ENCODE measurements at places on chromosomes 2 and 18. TPM values are rescaled to one million over a fixed set of nuclear protein-coding genes. Genes with fewer than 3 reads are reported as not detected.

DNA sequence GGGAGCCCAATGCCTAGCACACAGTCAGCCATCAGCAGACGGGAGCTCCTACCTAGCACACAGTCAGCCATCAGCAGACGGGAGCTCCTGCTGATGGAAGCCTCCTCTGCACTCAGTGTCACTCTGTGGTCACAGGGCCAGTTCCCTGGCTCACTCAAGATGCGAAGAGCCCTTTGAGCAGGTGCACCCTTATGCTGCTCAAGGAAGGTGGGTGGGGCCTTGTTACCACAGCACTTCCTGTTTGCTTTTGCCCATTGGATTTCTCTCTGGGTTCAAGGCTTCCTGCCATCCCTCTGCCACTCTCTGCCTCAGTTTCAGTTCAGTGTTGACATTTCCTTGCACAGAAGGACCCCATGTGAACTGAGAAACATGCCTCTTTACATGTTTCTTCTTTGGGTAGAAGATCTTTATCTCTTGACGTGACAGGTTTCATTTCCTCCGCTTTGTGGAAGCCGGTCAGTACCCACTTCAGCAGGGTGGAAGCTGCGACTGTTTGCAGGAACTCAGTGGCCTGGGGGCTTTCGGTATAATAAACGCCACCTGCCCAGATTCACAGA lies 11.6 kb downstream of the TRIB2 start:
- H3K36me3 ChIP-seq: no peaks in the 10 kb centered on the region
- H3K27ac ChIP-seq: peak overlapping the region; percentile 97
- no peak for DNase-seq
- H3K4me3 ChIP-seq: no peak overlapping the region
- no peaks in the 10 kb centered on the region for H3K27me3 ChIP-seq
- peaks cover 99% of the 10 kb centered on the region for H3K4me1 ChIP-seq

GRCh38 chr2:123002660-123003248 lies 1022.3 kb upstream of the CNTNAP5 start:
- H3K27me3 ChIP-seq: no peaks in the 10 kb centered on the region
- H3K27ac ChIP-seq: no peak overlapping the region
- no peak overlapping the region for H3K4me3 ChIP-seq
- H3K4me1 ChIP-seq: no peaks in the 10 kb centered on the region
- no peak for DNase-seq
- H3K36me3 ChIP-seq: no peaks in the 10 kb centered on the region

- no peaks in the 10 kb centered on the region for H3K36me3 ChIP-seq
- no peak overlapping the region for H3K27ac ChIP-seq
- H3K4me3 ChIP-seq: no peak overlapping the region
- no peaks in the 10 kb centered on the region for H3K4me1 ChIP-seq
- DNase-seq: no peak
Observed at GRCh38 chr18:59663096-59663495, 34.1 kb downstream of the CCBE1 start.

DNA sequence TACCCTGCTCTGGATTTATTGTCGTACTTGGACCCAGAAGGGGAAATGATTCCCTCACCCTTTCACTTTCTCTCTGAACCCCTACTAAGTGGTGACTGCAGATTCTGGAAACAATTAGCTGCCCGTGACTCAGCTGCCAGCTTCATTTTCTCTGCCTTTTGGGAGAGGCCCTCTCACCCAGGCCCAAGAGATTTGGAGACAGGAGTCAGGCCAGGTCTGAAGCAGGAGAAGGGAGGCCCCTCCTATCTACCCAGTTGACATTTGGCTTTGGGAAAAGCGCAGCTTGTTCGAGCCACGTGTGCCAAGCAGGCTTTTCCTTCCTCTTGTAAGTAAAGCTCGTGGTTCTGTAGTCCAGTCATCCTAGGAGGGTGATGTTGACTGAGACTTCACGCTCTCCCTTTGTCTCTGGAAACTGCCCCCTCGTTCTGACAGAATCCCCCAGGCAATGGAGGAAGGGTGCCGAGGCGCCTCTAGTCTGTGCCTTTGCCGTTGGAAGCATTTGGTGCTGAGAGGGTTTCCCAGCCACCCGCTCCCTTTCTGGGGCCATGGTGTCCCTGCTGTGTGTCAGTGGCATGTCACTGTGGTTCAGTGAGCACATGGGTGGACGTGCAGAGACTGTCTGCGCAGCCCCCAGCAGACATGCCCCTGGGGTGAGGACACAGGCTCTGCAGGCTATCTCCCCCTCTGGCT lies 8.6 kb downstream of the OXER1 start:
- H3K4me1 ChIP-seq: peaks cover 5% of the 10 kb centered on the region
- no peaks in the 10 kb centered on the region for H3K36me3 ChIP-seq
- no peaks in the 10 kb centered on the region for H3K27me3 ChIP-seq
- H3K27ac ChIP-seq: no peak overlapping the region
- no peak for DNase-seq

GRCh38 chr2:29117636-29118303 lies 2.6 kb downstream of the CLIP4 start:
- no peak for DNase-seq
- peaks cover 8% of the 10 kb centered on the region for H3K27me3 ChIP-seq
- no peak overlapping the region for H3K4me3 ChIP-seq
- no peak overlapping the region for H3K27ac ChIP-seq

DNA sequence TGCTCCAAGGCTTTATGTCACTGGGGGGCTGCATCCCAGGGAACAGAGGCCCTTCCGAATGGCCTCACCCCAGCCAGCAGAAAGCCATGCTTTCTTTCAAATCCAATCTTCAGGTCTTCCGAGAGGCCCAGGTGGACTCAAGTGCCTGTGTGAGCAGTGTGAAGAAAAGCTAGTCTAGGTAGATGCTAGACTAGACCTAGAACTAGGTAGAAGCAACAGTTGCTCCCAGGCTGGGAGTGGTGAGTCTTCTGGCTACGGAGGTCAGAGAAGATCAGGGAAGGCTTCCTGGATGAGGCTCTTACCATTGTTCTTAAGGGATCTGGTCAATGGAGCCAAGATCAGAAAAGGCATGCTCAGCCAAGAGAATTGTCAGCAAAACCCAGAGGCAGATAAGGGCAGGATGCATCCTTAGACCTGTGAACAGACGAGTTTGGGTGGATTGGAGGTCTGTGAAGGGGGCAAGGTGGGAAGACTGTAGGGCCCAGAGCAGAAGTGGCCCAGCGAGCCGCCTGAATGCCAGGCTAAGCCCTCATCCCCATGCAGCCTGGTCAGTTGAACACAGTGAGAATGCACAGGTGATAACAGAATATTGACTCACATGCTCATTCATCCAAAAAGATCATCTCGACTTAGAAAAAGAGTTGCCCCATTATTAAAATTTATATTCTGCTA lies 110.8 kb downstream of the SMAD7 start:
- DNase-seq: no peak
- no peak overlapping the region for H3K27ac ChIP-seq

DNA sequence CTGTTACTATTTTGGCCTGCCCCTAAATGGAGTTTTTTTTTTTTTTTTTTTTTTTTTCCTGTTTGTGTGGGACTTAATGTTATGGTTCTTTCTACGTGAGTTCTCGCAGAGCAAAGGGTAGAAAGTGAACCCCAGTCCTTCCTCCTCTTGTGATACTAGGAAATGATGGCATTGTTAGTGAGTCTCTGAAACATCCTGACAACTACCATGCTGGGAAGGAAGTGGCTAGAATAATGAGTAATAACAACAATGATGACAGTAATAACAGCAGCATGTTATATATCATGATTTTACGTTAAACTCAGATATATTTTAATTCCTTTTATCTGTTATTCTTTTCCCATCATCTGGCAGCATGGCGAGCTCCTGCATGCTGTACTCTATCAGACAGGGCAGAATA lies 216.2 kb upstream of the LINC00305 start:
- H3K4me3 ChIP-seq: no peak overlapping the region
- no peaks in the 10 kb centered on the region for H3K27me3 ChIP-seq
- H3K36me3 ChIP-seq: no peaks in the 10 kb centered on the region
- no peak overlapping the region for H3K27ac ChIP-seq

DNA sequence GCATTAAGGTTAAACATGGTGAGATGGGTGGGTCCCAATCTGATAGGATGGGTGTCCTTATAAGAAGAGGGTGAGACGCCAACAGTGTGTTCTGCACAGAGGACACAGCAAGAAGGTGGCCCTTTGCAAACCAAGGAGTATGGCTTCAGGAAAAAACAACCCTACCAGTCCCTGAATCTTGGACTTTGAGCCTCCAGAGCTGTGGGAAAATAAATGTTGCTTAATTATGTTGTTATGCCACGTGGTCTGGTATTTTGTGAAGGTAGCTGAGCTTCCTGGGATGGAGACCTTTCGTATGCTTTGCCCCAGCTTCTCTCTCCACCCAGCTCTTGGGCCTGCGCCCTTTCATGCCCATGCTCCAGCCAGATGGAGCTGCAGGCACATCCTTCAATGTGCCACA lies 114.2 kb upstream of the EPC2 start:
- no peak for DNase-seq
- H3K27ac ChIP-seq: no peak overlapping the region
- H3K36me3 ChIP-seq: no peaks in the 10 kb centered on the region
- H3K27me3 ChIP-seq: no peaks in the 10 kb centered on the region
- H3K4me1 ChIP-seq: no peaks in the 10 kb centered on the region

- H3K36me3 ChIP-seq: no peaks in the 10 kb centered on the region
- H3K27me3 ChIP-seq: no peaks in the 10 kb centered on the region
- no peak for DNase-seq
- no peak overlapping the region for H3K27ac ChIP-seq
- no peak overlapping the region for H3K4me3 ChIP-seq
Observed at GRCh38 chr18:68244786-68245185, 470.1 kb downstream of the TMX3 start.

GRCh38 chr18:58958628-58959027 lies 94.0 kb downstream of the ZNF532 start:
- DNase-seq: no peak
- H3K36me3 ChIP-seq: peaks cover 77% of the 10 kb centered on the region
- no peak overlapping the region for H3K27ac ChIP-seq
- H3K27me3 ChIP-seq: no peaks in the 10 kb centered on the region
- H3K4me3 ChIP-seq: no peak overlapping the region

DNA sequence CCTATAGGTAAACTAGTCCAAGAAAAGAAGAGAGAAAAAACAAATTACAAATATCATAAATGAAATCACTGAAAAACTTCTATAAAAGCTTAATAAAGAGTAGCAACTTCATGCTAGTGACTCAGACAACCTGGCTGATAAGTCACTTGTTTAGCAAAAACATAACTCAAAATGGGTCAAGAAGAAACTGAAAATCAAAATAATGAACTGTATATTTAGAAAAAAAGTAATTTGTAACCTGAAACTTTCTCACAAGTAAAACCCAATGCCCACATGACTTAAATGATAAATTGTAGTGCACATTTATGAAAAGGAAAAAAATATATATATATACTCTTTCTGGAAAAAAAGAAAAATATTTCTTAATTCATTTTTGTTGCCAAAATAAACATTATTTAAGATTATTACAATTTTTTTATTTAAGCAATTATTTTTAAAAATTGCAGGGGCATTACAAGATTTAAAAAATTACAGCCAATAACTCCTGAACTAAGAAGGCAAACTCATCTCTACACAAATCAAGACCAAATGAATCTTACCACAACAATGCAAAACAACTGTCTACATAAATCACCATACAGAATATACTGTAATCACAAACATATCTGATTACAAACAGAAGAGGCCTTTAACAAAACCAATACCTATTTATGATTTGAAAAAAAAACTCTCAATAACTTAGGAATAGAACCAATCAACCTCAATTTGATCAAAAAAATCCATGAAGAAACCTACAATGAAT lies 406.3 kb downstream of the CDH7 start:
- DNase-seq: no peak
- H3K27ac ChIP-seq: no peak overlapping the region
- no peaks in the 10 kb centered on the region for H3K27me3 ChIP-seq
- H3K36me3 ChIP-seq: no peaks in the 10 kb centered on the region
- H3K4me3 ChIP-seq: no peak overlapping the region
- H3K4me1 ChIP-seq: no peaks in the 10 kb centered on the region

DNA sequence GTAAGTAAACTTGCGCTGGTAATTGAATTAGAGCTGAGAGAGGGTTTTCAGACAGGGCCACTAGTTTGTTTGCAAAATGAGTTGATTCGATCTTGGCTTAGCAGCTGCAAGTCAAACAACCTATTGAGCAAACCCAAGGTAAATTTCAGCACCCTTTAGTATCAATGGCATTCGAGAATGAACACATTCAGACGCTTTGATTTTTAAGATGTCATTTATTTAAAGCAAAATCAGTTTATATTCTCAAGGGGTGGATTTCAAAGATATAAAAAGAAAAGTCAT lies 44.2 kb downstream of the TGIF1 start:
- no peak overlapping the region for H3K4me3 ChIP-seq
- no peak for DNase-seq
- H3K4me1 ChIP-seq: no peaks in the 10 kb centered on the region
- H3K36me3 ChIP-seq: no peaks in the 10 kb centered on the region
- peak overlapping the region; percentile 47 for H3K27ac ChIP-seq

DNA sequence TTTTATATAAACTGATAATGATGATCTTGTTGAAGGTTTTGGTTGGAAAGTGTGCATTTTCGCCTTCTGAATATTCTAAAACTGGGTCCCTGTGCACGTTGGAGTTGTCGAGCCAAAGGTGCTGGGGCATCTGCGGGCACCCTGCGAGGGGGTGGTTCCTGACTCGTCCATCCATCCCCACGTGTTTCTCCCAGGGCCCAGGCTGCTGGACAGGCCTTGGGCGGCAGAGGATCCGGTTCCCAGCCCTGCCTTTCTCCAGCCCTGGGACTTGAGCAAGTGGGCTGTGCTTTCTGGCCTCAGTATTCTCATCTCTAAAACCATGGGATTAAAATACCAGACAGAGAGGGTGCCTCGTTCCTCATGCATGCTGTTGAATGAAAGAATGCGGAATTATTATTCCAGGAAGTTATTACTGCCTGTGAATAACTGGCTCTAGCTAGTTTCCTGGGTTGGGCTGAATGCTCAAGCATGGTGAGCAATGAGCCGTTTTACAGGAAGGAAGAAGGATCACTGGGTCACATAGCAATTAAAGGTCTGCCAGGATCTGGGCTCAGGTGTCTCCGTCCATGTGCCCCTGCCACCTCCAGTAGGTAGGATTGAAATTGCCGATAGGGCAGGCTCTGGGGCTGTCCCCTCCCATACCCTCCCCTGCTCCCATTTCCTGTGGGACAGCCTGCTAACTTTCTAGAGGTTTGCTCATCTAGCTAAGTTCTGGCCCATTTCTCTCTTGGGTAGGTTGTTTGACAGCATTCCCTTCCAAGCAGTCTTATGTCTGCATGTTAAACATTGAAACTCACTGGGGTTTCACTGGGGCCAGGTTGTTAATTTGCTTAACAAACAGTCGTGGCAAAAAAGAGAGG lies 77.2 kb upstream of the HS6ST1 start:
- DNase-seq: no peak
- H3K36me3 ChIP-seq: no peaks in the 10 kb centered on the region
- H3K4me1 ChIP-seq: no peaks in the 10 kb centered on the region
- no peak overlapping the region for H3K27ac ChIP-seq
- H3K27me3 ChIP-seq: no peaks in the 10 kb centered on the region

GRCh38 chr18:48949050-48949605 lies 1.6 kb downstream of the SMAD7 start:
- H3K27ac ChIP-seq: peak overlapping the region; percentile 98
- H3K4me1 ChIP-seq: peaks cover 52% of the 10 kb centered on the region
- H3K27me3 ChIP-seq: no peaks in the 10 kb centered on the region
- peak overlapping the region; percentile 93 for H3K4me3 ChIP-seq
- H3K36me3 ChIP-seq: no peaks in the 10 kb centered on the region
- peak; percentile 42 for DNase-seq

Gene IL1B
- 0.48 TPM for polyA plus RNA-seq

Gene MAPK4
- polyA plus RNA-seq: 7.5 TPM

Gene CAPN14
- 0.09 TPM for polyA plus RNA-seq

Gene CXCR1
- not detected for polyA plus RNA-seq

Gene SP140
- 0.51 TPM for polyA plus RNA-seq

Gene RTKN
- 25.5 TPM for polyA plus RNA-seq

Gene NGEF
- polyA plus RNA-seq: 0.44 TPM

Gene ALK
- polyA plus RNA-seq: not detected

Gene SCTR
- 1.4 TPM for polyA plus RNA-seq

Gene RTP5
- polyA plus RNA-seq: 0.15 TPM

Data from heart right ventricle (tissue), 16 donors.